ENCODE measurements at places on chromosomes 1 and 21. TPM values are rescaled to one million over a fixed set of nuclear protein-coding genes. Genes with fewer than 3 reads are reported as not detected.

GNG4 gene
- 4.7 TPM for total RNA-seq

GBP3 gene
- 32.0 TPM for total RNA-seq

TAF13 gene
- total RNA-seq: 18.1 TPM

ASTN1 gene
- not detected for total RNA-seq

USH2A gene
- not detected for total RNA-seq

CAMK2N1 gene
- total RNA-seq: 0.47 TPM

PODN gene
- not detected for total RNA-seq

PGD gene
- total RNA-seq: 74.9 TPM

KLHDC9 gene
- 0.85 TPM for total RNA-seq

S100A2 gene
- total RNA-seq: 0.96 TPM

OR2AK2 gene
- not detected for total RNA-seq

SH2D1B gene
- total RNA-seq: not detected

SNX7 gene
- total RNA-seq: not detected

CELA2B gene
- total RNA-seq: not detected

EYA3 gene
- total RNA-seq: 33.2 TPM

SYT6 gene
- not detected for total RNA-seq

CLIC6 gene
- total RNA-seq: 0.47 TPM

LIN28A gene
- total RNA-seq: not detected
